ENCODE measurements at places on chromosomes 13 and 19. TPM values are rescaled to one million over a fixed set of nuclear protein-coding genes. Genes with fewer than 3 reads are reported as not detected.

GRCh38 chr13:26011996-26012821 is 39.6 kb downstream of the SHISA2 start:
- DNase-seq, result peak; percentile 57

GRCh38 chr19:44228318-44228717 is 16.0 kb downstream of the ZNF227 start:
- no peak for DNase-seq

GRCh38 chr19:28615966-28616365 is 597.0 kb downstream of the UQCRFS1 start:
- DNase-seq, result no peak

DNA sequence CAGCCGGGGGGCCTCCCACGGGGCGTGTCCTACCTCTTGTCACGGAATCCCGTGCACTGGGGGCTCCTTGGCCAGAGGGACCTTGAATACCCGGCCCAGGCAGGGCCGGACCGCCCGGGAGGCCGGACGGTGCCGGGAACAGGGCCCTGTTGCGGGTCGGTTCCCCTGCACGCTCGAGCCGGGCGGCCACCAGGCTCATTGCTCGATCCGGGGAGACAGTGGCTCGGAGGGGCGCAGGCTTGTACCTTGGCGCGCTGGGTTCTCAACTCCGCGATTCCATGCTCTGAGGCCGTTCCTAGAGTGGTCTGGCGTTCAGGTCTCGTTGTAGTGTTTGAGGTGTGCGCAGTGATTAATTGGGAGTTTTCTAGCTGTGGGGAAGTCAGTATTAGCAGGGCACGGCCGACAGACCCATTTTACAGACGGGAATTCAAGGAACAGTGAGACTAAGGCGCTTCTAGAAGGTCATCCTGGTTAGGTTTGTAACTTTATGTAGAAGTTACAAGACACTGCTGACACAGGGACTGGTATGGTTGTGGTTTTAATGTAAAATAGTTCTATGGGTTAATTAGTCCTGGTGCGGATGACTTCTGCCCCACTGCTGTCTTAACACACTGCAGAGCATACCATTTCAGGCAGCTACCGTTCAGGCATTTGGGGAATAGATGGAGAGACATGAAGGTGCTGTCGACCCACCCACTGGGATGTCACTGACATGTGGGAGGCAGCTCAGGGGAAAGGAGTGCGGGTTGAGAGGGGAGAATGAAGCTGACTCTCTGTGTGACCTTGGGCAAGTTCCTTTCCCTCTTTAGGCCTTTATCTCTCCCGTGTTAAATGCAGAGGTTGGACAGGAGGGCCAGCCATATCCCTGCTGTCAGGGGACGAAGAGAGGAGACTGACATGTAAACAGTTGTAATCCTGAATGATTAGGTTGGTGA is 592 bp downstream of the CLPTM1 start:
- DNase-seq, result peak; percentile 43

TMEM150B gene
- total RNA-seq, result 2.4 TPM

GRCh38 chr19:45172173-45172572 is 5.9 kb downstream of the TRAPPC6A start:
- peak; percentile 63 for DNase-seq

DNA sequence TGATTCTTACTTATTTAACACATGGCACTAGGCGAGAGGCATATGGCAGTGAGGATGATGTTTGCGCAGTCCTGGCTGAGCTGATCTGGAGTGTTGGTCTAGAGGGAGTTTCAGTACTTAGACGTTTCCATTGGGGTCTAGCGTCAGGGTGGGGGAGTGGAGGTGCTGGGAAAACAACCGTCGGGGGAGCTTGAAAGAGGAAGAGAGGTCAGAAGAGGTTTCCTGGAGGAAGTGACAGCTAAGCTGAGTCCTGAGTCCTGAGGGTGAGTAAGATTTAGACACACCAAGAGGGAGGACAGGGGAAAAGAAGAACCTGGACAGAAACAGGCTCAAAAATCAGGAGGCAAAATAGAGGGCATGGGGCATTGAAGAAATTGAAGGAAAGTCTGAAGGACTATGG is 81.4 kb downstream of the ALOX5AP start:
- no peak for DNase-seq

DNA sequence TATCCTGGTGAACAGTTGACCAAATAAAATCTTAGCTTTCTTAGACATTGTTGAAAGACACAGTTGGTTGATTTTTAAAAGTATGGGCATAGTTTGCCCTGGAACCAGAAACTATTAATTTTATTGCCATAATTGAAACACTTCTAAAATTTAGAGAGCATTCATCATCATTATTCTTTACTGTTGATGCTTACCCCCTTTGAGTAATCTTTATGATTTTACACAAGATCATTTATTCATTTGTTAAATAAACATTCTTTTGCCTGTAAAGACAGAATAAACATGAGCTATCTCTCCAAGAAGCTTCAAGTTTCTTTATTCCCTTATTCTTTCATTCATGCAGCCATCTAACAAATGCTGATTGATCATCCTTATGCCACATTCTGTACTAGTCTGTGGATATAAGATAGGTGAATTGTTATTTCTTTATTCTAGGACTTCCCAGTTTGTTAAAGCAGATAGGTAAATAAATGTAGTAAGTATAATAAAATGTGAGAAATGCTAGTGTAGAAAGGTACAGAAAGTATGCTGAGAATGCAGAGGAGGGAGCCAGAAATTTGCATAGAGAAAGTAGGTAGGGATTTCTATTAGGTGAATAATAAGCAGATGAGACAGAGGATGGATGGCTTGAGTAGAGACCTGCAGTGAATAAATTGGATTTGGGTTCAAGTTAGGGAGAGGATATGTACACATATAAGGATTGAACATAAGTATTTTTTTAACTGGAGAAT is 8.2 kb downstream of the SERTM1 start:
- no peak for DNase-seq

DNA sequence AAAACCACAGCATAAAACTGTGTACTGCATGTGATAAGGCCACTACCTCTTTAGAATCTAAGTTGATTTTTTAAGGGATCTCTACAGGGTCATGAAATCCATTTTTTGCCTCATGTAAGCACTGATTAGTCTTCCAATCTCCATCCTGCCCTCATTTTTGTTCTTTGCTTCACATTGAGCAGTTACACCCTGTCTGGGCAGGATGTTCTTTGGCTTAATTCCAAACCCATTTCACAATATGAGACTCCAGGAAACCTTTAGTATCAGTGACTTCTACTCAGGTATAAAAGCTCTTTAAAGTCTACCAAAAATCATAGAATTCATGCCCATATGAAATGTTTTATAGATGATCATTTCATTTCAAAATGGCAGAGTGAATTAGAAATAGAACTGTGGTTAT is 592.6 kb downstream of the TBC1D4 start:
- no peak for DNase-seq

LAIR1 gene
- total RNA-seq, result 64.1 TPM

DNA sequence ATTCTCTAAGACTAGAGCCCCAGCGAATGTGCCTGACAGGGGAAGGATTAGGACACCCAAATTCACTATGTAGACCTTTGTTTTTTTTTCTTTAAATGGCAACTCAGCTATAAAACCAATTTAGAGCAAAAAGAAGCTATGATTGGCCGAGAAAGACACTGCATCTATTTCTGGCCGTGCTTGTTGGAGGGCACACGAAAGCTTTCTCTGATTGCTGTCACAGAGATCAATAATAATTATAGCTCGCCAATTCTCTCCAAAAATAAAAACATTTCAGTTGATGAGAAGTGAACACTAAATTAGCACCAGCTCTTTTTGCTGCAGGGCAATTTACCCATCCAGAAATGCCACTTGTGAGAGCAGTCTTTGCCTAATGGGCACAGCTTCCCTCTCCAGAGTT is 31.2 kb downstream of the CBY2 start:
- no peak for DNase-seq

DZIP1 gene
- 1.3 TPM for total RNA-seq

GRCh38 chr13:35993686-35994085 is 137.5 kb downstream of the DCLK1 start:
- no peak for DNase-seq

- no peak for DNase-seq
These were observed 20.4 kb downstream of the ARHGEF1 start for GRCh38 chr19:41903193-41903953.

FFAR2 gene
- total RNA-seq, result not detected

DNA sequence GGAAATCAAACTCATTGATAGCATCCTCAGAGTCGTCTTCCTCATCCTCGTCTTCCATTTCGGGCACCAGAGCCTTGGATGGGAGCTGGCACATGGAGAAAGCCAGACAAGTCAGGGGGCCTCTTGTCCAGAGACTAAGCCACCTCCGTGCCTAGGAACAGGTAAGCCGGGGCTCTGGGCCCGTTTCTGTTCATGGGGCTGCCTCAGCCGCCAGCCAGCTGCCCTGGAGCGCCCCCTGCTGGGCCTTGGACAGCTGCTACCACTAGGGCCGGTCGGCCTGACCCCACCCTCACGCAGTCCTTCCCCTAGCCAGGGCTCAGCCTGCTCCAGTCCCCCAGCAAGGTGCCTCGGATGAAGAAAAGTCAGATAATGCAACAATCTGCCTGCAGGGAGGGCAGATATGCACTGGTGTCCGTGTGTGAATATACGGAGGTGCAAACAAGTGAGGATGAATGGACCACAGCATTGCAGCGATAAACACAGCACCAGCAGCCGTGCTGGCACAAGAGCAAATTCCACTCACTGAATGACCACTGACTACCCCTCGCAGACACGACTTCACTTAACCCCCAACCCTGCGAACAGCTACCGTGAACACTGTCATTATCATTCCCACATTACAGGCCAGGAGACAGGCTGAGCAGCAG is 11.9 kb upstream of the PRKD2 start:
- DNase-seq, result peak; percentile 85

DNA sequence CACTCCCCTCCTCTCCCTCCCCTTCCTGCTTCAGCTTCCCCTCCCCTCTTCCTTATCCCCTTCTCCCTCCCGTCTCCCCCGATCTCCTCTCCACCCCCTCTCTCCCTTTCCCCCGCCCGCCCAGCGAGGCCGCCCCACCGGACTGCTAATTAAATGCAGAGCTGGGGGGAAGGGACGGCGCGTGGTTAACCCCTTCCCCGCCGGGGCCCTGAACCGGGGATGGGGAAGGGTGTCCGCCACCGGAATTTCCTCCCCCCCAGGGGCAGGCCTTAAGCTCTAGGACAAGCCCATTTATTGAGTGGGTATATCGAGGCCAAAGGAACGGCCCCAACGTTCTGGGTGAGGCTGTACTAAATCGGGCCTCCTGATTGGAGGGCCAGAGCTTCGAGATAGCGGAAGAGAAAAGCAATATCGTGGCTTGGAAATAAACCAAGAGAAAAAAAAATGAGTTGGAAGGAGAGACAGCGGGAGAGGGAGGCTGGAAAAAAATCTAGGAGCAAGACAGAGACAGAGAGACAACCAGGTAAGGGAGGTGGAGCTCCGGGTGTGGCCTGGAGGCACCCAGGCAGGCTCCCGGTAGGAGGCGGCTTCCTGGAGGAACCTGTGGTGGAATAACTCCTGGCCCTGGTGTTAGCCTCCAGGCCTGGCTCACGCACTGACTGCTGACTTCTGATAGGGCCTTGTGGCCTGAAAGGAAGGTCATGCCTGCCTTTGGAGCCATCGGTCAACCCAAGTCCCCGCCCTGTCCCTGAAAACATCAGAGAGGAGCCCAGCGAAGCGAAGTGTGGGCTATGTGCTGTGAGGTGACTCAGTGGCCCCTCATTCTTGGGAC is 11.6 kb upstream of the JUND start:
- peak; percentile 85 for DNase-seq

DNA sequence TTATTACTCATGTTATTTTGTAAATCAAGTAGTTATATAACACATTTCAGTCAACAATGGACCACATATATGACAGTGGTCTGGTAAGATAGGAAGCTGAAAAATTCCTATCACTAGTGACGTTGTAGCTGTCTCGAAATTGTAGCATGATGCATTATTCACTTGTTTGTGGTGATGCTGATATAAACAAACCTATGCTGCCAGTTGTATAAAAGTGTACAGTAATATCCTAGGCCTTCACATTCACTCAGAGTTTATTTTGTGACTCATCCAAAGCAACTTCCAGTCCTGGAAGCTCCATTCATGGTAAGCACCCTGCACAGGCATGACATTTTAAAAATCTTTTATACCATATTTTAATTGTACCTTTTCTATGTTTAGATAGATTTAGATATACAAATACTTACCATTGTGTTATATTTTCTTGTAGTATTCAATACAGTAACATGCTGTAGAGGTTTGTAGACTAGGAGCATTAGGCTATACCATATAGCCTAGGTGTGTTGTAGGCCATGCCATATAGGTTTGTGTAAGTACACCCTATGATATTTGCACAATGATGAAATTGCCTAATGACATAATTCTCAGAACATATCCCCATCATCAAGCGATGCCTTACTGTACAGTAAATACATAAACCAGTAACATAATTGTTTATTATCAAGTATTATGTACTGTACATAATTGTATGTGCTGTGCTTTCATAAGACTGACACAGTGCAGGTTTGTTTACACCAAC is 49.3 kb downstream of the IFT88 start:
- no peak for DNase-seq

SLC46A3 gene
- total RNA-seq, result 6.3 TPM

DNA sequence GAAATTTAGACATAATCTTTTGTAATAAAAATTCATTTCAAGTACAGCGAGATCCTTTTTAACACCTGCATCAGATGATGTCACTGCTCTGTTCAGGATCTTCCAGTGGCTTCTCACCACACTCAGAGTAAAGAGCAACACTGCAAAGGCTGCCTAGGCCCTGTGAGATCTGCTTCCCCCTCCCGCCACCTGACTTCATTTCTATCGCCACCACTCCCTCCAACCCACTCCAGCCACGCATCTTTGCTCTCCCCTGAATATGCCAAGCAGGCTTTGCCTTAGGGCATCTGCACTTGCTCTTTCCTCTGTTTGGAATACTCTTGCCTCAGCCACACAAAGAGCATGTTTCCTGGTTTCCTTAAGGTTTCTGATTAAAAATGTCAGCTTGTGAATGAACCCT is 58.3 kb downstream of the MBNL2 start:
- DNase-seq, result no peak

- peak; percentile 21 for DNase-seq
These were observed 4.1 kb upstream of the ZIC5 start for GRCh38 chr13:99975626-99976025.

TMEM190 gene
- not detected for total RNA-seq

DNA sequence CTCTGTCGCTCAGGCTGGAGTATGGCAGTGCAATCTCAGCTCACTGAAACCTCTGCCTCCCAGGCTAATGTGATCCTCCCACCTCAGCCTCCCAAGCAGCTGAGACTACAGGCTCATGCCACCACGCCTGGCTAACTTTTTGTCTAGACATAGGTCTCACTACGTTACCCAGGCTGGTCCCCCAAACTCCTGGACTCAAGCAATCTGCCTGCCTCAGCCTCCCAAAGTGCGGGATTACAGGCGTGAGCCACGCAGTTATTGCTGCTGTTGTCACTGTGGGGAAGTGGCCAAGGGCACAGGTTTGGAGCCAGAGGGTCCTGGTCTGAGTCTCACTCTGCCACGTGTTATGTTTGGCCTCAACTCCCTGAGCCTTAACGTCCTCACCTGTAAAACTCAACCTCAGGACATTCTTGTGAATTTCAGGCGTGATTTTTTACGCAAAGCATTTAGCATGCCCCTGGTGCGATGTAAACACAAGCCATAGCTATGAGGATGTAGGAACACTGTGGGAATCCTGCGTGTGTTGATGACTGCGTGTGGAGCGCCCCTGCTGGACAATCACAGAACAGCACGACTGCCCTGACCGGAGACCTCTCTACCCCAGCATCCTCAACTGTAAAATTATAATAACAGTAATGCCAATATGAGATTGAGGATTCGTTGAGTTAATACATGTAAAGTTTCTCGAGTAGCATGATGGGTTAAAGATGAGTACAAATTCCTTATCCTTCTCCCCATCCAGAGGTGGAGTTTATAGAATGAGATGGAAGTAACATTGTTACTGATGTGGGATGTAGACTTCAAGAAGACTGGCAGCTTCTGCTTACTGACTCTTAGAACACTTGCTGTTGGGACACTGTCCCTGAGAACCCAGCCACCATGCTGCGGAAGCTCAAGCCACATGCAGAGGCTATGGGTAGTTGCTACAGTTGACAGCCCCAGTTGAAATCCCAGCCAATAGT is 41.8 kb upstream of the PNMA8B start:
- DNase-seq, result peak; percentile 65

All from activated CD8-positive, alpha-beta memory T cell treated with anti-CD3 and anti-CD28 coated beads, Interleukin-2, amount 10 ng/mL, durations not matched to agents 7 days and 5 days (primary cell).